ENCODE measurements at places on chromosomes 1 and 21.

- no peak for DNase-seq
Observed at GRCh38 chr1:93620172-93620840, 61.3 kb downstream of the BCAR3 start.

- no peak for DNase-seq
Observed at GRCh38 chr21:42208801-42209490, 10.0 kb upstream of the ABCG1 start.

DNA sequence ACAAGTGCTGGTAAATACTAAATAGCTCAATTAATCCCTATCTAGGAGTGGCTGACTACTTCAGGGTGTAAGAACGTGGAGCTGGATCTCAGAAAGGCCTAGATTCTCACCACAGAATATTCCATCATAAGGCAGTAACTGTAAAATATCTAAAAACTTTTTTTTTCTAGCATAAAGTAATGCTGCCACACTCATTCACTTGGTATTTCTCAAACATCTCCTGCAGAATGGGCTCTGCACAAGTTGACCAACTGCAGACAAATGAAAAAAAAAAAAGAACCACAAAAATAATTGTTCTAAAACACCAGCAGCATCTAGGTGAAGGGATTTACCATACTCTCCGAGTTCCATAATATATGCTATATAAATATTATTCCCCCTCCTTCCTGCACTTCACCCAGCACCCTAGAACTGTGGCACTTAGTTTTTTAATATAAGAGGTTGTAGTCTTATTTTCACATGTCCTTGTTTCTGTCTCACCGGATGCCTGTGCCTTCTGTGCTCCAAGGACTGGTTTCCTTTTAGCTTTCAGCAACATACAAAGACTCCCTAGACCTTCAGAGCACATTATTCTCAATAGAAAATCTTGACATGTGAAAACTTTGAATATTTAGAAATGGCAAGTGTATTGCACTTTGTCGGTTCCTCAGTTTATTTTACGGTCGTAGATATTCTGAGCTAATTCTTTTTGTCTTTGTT, 8.9 kb downstream of the VSIG8 start:
- no peak for DNase-seq

DNA sequence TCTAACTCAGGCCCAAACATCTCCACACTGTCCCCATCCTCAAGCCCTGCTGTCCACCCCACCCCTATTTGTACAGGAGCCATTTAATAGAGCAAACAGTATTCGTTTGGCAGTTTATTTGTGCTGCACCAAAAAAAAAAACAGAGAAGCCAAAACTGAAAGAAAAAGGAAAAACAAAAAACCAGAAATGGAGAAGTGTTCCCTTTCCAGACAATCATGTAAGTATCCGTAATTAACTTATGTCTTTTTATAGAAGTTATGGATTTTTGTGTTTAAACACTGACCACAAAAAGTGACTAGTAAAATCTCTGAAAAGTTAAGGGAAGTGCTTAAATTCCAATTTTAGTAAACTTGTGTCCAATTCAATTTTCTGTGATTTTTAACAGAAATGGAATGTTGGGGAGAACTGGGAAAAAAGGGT, 40.4 kb upstream of the ZBTB18 start:
- DNase-seq, result no peak

Measured in DMS79 treated with DMSO at 0.1 percent for 48 hours (cell line).